SIG-M5 (cell line): ENCODE measurements at places on chromosomes 12 and 14.

GRCh38 chr14:98945611-98946570, 326.1 kb downstream of the BCL11B start:
- no peak for DNase-seq

DNA sequence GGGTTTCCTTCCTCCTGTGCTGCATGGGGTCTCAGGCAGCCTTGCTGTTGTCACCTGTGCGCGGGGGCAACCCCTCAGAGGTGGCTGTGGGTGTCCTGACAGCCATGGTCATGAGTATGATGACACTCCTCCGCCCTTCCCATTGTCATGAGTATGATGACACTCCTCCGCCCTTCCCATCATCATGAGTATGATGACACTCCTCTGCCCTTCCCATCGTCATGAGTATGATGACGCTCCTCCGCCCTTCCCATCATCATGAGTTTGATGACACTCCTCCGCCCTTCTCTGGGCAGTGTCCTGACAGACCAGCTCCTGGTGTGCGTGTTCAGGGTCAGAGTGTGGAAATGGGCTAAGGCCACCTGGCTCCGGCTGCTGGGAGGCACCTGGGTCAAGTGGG, 40.0 kb downstream of the FBRSL1 start:
- no peak for DNase-seq

DNA sequence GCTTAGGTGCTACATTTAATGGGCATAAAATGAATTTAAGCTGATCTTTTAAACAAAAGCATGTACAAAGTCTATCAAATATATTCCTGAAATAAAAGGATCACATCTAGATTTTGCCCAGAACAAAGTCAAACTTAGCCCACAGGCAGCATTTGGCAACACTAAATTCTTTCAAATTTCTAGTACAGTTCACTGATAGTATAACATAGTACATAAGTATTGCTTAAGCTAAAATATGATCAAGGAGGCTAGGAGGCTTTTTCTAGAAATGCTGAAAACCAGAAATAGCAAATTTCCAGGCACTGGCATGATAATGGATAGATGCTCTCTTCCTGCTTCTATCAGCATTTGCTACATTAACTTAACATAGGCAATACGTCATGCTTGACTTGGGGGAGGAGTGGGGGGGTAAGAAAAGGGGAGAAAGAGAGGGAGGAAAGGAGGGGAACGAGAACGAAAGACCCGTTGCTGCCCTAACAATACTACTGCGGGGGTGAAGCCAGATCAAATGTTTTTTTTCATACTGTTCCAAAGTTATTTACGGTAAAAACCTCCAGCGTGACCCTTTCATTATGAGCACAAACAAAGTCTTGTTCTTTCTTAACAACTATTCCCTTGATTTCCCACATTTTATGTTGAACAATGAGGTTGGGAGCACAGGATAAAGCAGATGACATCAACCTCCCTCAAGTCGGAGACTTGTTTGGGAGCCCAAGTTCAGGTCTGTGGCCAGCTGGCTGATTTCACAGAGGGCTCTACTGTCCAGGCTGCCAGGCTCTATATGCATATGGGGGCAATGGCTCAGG, 10.6 kb downstream of the TMED10 start:
- no peak for DNase-seq

- no peak for DNase-seq
Measured at GRCh38 chr14:75515629-75515996, 6.7 kb upstream of the BATF start.

DNA sequence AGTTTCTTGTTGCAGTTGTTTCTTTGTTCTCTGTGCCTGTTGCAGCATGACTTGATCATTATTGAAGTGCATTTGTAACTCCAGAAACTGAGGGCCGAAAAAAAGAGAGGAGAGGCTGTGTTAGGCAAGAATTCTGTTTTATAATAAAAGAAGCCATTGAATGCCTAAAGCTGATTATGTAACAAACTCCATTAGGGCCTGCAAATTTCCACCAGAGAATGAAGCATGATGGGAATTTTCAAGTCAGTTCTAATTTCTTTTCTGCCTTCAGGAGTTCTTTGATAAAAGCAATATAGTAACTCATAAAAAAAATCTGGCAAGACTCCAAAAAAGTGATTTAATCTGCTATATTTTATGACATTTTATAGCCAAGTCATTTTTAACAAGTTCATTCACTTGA, 156.7 kb upstream of the RASSF8 start:
- no peak for DNase-seq

GRCh38 chr12:48286665-48287064, 64.1 kb downstream of the ZNF641 start:
- no peak for DNase-seq

DNA sequence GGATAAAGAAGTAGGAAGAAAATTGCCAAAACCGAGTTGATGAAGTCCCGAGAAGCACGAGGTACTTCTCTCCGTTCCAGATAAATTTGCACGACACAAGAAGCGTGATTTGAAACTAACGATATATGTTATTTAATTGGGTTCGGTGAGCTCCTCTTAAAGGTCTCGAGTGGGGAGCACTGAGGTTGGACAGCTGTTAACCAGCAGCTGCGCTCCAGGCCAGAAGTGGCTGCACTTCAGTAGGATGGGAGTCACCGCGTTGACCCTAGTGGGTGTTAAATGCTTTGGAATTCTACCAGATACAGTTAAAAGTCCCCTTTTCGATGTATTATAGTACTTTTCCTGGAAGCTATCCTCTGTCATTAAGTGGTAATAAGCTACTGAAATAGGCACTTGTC, 953 bp upstream of the DCAF5 start:
- no peak for DNase-seq

- DNase-seq = no peak
Measured at GRCh38 chr14:67852926-67853604, 33.5 kb downstream of the RAD51B start.

DNA sequence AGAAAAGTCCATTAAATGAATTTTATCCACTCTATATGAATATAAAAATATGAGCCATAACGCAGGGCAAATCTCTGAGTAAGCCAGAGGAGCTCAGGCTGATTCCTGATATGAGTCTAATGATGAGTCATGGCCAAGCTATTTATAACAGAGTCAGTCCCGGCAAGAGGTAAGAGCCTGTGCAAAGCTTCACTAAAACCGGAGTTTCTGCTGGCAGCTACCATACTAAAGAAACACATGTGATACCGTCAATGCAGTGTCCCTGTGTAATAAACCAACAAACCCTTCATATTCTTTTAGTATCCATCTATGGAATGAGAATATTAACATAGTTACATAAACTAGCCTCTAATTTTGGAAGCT, 319.4 kb downstream of the KCNC2 start:
- no peak for DNase-seq

- DNase-seq = no peak
Measured at GRCh38 chr12:32301216-32301615, 98.1 kb upstream of the FGD4 start.

DNA sequence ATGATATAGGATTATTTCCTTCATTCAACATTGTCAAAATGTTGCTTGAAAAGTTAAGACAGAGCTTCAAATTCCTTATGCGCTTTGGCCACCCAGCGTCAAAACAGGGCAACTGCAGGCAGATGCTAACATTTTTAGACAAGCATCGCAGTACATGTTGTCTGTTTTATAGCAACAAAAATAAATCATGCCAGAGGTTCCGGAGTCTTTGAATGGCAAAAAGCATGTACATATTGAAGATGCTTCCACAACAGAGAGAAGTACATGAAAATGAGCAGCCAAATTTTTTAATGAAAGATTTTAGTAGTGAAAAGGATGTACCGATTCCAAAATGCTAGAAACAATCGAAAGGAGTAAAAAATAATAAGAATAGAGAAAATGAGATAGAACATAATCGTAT, 49.8 kb upstream of the USP15 start:
- no peak for DNase-seq

- no peak for DNase-seq
Measured at GRCh38 chr14:30813216-30813615, 61.1 kb upstream of the COCH start.

GRCh38 chr14:102655137-102655536, 62.7 kb downstream of the RCOR1 start:
- DNase-seq = no peak

DNA sequence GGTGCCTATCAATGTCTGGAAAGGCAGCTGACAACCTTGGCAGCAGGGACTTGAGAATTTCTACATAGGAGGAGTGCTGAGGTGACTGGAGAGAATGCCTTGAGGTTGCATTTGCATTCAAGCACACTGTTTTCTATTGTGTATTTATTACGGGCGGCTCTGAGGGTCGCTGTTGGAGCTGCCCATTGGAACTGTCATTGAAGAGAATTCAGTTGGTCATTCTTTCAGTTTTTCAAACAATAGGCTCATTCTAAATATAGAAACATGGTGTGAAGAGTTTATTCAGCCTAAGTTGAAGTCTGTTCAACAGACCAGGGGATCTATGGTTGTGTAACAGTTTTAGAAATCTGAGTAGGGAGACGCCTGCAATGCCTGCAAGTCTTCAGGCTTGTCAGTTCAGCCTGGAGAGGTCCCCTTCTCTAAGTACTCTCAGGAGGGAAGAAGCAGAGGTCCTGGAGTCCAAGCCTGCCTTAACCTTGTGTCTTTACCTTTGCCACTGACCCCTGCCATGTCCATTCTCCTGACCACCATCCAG, 9.8 kb upstream of the ABHD12B start:
- no peak for DNase-seq

GRCh38 chr12:11746024-11746771, 96.7 kb downstream of the ETV6 start:
- peak; percentile 83 for DNase-seq
